ENCODE measurements at places on chromosomes 7 and 10.

DNA sequence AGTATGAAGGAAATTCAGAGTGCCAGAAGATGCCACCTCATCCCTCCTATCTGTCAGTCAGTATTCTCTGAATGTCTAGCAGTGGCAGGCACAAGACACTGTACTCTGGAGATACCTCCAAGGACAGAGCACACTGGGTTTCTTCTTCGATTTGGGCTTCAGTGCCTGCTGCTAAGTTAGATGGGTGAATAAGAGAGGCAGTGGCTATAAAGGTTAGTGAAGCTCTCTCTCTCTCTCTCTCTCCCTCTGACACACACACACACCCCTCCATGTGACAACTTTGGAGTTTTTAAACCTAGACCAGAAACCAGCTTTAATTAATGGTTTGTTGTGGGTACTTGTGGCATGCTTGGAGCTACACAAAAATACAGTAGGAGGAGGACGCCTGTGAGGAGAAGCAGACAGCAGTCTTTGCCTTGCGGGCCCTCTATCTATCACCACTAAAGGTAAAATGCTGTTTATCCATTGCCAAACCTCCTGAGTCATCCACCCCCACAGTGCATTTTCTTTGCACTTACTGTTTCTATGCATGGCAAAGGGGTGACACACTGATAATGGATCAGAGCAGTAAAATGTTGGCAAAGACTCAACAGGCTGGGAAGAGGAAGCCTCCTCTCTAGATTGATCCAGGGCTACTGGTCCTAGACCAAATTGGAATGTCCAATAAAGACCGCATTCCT, 102.5 kb downstream of the TRIL start:
- no peak for DNase-seq

GRCh38 chr10:11546581-11546980, 64.9 kb downstream of the USP6NL start:
- DNase-seq: no peak

DNA sequence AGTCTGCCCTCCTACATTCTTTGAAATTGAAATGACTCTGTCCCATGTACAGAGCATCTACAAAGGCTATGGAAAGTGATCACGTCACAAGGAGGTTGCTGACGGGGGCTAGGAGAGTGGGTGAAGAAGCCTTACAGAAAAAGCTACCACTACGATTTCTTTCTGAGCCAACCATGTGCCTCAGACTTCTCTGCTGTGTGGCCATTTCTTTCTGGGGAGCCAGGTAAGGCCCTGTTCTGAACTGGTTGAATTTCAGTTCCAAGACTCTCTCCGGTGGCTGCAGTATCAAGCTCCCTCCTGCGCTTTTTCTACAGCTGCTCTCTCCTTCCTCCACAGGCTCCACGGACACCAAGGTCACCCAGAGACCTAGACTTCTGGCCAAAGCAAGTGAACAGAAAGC, 112.5 kb upstream of the PRSS1 start:
- no peak for DNase-seq

DNA sequence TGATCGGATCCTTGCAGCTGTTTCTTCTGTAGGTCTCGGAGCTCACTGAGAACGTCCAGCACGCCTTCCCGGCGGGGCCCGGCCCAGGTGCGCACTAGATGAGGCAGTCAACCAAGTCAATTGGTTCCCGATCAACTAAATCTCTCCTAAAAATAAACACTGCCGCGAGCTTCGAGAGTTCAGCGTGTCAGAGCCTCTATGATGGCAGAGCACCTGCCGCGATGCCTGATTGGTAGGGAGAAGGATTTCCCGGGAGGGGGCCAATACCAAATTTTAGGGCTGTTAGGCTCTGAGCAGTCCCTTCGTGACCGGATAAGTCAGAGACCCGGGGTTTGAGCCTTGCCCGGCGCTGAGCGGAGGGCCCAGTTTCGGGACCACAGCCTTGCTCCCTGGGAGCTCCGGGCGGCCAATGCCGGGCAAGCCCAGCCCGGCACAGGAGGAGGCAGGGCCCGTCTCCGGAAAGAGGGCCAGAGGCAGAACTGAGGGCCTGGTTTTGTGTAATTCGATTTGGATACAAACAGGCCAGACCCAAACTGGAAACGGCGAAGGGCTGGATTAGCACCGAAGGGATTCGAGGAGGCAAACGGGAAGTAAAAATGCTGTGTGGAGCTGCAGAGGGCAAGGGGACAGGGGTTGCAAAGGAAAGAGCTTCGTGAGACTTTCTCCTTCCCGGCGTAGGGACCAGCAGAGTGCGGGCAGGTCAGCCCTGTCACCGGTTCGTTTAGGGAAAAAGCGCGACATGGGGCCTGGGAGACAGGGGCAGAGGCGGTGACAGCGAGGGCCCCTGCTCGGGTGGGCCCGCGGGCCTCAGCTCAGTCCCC, 569 bp downstream of the SLC26A5 start:
- no peak for DNase-seq

DNA sequence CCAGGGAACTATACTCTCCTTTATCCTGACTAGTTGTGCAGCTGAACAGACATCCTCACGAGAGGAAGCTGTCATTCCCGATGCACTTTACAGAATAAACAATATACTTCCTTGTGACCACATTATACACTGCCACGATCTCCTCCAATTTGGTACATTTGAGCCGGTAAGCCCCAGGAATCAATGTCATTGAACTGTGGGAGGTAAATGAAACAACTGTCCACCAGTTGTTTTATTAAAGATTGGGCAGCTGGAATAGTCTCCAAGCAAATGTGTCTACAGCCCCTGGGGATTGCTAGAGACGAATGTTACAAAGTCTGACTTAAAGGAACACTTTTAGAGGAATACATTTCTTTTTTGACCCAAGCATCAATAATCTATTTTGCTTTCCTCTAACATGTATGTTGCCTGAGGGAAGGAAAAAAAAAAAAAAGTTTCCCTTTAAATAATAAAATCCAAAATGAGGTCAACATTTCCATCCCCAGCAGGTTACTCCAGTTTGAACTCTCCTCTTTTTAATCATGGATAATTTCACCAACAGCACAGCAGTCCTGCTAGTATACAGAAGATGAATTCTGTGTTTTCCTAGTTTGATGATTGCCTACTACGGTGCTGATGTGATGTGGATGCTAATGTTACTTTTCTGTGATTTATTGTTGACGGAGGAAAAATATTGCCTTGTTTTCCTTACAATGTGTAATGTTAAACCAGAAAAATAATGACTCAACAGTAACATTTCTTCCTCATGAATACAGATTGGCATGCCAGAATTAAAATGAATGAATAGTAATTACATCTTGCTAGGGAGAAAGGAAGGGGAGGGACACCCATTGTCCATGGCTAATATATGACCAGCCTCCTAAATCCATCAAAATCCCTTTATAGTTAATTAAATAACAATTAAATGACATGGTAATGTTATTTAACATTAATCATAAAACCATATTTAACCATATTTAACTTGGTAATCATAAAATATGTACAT, 360.9 kb downstream of the NEBL start:
- no peak for DNase-seq

Measured in occipital lobe (tissue), 3 donors.